ENCODE measurements at places on chromosomes 1 and 21.

- no peak for DNase-seq
Observed at GRCh38 chr1:94440088-94440487, 21.9 kb downstream of the ABCD3 start.

GRCh38 chr1:242030071-242030470 is 31.2 kb upstream of the MAP1LC3C start:
- no peak for DNase-seq

DNA sequence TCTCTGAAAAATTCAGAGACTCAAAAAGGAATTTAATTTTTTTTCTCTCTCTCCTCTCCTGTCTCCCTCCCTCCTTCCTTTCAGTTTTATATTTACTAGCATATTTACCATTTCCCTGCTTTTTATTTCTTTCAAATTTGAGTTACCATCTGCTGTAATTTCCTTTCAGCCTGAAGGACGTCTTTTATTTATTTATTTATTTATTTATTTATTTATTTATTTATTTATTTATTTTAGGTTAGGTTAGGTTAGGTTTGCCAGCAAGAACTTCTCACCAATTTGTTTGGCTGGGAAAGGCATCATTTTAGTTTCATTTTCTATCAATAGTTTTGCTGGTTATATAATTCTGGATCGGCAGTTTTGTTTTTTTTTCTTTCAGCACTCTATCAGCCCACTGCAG is 231.7 kb upstream of the ZRANB2 start:
- no peak for DNase-seq

DNA sequence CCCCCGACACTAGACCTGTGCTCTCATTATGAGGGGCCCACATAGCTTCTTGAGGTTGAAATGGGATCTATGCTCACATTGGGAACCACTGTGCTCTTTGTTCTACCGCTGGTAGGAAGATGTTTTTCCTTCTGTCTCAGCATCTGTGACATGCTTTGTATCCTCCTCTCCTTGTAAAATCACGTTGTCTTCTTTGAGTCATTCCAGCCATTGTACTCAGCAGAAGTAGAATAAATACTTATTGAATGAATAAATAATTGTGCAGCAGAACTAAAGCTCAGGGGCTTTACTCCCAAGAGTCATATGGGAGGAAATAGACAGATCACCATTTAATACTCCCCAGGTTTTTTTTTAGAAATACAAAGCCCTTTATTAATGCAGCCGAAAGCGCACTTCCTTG is 66.3 kb upstream of the EDEM3 start:
- no peak for DNase-seq

DNA sequence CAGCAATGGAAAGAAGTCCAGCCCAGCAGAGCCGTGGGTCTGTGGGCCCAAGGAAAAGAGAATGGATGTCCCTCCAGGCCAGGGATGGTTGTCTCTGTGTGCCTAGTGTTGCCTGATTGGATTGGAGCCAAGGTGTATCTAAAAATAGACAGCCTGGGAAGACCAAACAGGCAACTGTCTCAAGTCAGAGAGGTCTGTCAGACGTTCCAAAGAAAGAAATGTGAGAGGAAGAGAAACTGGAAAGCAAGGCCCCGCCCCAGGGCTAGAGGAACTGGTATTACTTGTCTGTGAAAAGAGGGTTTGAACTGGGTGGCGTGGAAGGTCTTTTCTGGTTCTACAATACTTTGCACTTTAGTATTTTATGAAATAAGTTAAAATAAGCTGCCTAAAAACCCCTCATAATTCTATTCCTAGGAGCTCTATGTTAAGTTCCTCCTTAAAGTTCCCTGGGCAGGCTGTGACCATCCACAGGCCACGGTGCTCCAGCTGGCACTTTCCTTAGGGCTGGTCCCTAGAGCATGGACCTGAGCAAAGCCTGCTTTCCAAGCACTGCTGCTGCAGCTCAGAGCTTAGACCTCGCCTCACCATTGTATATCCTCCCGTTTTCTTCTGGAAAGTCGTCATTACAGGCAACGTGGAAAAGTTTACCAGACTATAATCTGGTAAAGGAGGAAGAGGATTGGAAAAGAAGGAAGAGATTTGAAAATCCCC is 151.6 kb downstream of the DISC1 start:
- peak; percentile 49 for DNase-seq

GRCh38 chr1:168803806-168804510 is 75.0 kb upstream of the DPT start:
- peak; percentile 29 for DNase-seq

DNA sequence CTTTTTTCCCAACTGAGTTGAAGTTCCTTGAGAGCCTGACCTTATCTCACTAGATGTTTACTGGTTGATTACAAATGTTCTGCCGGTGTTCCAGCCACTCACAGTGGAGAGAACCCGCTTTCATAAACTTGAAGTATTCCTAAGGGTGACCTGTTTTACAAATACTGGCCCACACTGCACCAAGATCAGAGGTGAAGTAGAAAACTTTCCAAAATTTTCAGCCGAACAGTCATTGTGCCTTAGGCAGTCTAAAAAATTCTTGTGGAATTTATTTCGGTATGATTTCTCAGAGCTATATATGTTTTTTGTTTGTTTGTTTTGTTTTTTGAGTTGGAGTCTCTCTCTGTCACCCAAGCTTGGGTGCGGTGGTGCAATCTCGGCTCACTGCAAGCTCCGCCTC is 44.9 kb upstream of the GUCA2B start:
- no peak for DNase-seq

DNA sequence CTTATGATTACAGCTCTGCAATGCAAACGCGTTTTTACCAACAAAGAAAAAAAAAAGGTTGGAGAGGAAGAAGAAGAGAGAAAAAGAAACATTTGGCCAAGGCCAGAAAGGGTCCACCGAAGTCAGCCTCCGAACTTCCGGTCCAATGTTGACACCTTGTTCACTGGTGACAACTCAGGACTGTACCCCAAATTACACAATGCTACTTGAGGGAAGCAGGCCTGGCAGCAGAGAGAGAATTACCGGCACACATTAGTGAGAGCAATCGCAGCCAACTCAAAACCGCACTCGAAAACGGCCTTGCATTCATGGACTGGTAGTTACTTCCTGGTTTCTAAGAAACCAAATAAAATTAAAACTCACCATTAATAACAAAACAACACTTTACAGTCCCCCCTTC is 652.5 kb downstream of the KIF26B start:
- no peak for DNase-seq
